H9 (cell line): ENCODE measurements at places on chromosomes 2 and 18.
A peak's percentile ranks its signal among the peaks of the same experiment; 100 is the strongest.

GRCh38 chr2:212845941-212846340 lies 305.5 kb downstream of the IKZF2 start:
- no peak for DNase-seq

DNA sequence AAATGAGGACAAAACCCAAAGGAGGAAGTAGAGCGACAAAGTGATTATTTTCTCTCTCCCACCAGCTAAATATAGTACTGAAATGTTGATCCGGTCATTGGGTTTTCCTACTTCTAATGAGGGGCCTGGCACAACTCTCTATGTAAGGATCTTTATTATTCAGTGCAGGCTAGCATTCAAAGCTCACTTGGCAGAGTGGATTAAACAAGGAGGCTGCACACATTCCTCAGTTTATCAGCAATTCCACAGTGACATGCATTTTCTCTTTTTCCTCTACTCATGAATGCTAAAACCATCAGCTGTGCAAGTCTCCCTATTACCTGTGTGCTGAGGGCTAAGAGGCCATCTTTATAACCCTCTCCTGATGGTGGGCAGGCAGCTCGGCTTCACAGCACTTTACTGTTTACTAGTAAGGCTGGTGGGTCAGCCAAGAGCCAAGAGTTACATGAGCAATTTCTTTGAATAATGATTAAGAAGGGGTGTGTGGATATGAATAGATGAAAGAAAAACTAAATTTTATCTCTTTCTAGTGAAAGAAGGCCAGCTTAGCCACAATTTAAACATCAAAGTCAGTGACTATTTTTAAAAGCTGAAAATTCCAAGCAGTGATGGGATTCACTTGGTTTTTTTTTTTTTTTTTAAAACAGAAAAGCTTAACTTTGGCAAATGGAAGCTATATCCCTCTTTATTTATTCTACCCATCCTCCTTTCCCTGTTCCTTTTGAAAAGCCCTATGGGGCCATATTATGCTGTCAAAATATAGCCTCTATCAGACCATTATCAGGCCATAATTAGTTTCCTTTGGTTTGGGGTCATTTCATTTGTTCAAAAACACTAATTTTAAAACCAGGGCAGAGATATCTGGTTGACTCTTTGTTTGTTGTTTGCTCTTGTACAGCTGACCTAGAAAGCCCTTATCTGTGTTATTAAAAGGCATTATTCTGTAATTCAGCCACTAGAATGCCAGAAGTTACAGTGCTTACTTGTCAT lies 111.0 kb downstream of the RBM43 start:
- no peak for DNase-seq

GRCh38 chr2:216206821-216207220 lies 97.7 kb downstream of the XRCC5 start:
- DNase-seq = no peak

GRCh38 chr2:59025157-59025757 lies 784.1 kb upstream of the FANCL start:
- DNase-seq = peak; percentile 71

DNA sequence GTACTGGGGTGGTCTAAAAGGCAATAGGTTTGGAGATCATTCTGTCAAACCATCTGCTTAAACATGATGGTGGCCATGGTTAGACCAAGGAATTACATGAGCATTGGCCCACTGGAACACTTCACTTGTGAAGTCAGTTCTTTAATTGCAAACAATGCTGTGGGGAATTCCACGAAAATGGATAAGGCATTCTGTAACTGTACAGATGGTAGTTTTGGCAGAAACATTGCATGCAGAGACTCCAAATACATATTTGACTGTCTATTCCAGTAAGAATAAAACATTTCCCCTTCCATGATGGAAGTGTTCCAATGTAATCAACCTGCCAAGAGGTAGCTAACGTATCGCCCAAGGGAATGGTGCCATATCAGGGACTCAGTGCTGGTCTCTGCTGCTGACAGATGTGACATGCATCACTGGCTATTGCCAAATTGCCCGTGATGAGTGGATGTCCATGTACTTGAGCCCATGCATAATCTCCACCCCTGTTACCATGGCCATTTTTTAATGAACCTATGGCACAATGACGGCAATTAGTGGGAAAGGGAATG lies 417.9 kb downstream of the CDH7 start:
- no peak for DNase-seq

DNA sequence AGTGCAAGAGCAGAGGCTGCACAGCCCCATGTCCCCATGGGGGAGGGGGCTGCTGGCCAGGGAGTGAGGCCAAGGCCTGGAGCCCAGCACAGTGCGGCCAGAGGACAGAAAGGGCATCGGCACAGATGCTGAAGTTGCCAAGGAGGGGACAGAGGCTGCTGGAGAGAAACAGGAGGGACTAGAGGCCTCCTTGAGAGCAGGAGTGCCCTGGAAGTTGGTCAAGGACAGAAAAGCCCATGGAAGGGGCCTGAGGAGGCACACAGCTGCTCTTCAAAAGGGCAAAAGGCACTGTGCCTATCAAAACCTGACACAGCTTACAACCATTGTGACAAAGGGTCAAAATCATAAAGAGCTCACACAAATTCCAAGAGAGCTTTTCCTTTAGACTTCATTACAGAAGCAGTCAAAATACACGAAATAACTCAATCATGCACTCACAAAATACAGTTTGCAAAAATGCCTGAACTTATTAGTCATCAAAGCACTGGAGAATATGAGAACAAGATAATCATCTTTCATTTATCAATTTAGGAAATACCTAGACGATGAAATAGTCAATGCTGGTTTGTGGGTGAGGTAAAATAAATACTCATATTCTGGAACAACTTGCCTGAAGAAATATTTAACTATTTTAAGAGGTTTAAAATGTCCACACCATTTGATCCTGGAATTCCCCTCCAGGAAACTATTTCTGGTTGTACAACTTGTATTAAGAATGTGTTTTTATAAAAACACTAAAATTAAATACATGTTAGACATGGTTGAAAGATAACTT lies 79.6 kb downstream of the USP40 start:
- DNase-seq = no peak

GRCh38 chr2:112980537-112980936 lies 2.7 kb downstream of the IL36G start:
- no peak for DNase-seq

DNA sequence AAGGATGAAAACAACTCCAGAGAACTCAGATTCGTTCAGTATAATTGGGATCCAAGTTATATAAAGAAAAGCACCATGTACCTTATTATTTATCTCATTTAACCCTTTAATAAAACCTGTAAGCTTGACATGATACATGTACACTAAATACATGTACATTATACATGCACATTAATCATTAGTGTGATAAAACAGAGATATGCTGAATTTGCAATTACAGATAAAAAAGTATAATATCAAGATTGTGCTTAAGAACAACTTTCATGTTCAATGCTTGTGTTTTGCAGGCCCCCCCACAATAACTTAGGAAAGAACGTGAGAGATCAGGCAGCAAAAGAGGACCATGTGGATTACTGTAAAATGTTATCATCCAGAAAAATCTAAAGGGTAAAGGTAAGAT lies 385.4 kb upstream of the GYPC start:
- DNase-seq = no peak

DNA sequence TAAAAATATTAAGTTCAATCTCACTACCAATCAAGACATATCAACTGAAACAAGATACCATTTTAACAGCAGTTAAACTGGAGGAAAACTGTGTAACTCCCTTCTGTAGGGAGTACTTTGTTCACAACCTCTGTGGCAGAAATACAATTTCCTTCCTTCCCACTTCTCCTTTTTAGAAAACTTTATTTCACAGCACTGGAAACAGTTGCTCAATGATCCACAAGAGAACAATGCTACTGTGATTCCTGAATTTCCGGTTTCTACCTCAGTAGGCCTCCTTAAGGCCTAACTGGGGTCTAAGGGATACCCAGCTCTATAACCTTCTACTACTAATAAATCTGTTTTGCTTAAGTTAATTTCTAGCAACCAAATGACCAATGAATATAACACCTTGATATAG lies 14.1 kb downstream of the TLK1 start:
- no peak for DNase-seq

DNA sequence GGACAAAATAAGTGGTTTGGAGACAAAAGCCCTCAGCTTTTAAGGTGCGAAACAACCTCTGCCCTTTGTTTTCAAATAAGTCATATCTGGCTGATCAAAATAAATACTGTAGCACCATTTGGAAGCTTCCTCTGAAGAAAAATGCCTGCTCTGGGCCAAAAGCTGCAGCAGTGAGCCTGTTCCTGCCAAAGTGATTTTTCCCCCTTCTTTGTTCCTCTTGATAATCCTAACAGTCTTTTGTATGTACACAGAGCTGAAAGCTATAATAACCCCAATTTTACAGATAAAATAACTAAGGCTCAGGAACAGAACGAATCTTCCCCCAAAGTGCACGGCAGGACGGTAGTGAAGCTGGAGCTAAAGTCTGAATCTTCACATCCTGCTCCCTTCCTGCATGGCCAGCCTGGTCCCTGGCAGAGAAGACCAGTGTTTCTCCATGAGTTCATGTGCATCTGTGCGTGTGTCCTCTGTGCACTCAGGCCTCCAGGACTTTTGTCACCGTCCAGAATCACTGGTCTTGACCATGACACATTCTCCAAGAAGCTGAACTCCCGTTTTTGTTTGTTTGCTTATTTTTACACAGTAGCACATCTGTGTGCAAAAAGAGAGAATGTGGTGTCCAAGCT lies 2114.1 kb upstream of the PIK3C3 start:
- DNase-seq = no peak

GRCh38 chr2:45301307-45302277 lies 292.3 kb upstream of the SIX2 start:
- DNase-seq = no peak

GRCh38 chr2:45782986-45783385 lies 131.5 kb downstream of the PRKCE start:
- no peak for DNase-seq

DNA sequence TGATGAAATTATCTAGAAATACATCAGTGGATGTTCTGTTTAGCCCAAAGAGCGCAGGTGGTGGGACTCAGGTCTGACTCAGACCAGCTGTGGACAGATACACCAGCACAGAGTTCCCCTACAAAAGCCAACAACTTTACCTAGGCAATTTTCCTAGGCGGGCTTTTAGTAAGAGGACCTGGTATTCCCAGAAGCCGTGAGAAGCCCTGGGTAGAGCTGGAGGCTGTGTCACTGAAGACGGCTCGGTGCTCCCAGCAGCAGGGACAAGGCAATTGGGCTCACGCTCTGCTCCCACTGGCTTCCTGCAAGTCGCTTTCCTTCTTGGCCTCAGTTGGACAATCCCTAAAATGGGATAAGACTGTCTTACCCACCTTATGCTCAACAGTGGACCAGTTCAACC lies 41.1 kb downstream of the TPO start:
- DNase-seq = no peak

DNA sequence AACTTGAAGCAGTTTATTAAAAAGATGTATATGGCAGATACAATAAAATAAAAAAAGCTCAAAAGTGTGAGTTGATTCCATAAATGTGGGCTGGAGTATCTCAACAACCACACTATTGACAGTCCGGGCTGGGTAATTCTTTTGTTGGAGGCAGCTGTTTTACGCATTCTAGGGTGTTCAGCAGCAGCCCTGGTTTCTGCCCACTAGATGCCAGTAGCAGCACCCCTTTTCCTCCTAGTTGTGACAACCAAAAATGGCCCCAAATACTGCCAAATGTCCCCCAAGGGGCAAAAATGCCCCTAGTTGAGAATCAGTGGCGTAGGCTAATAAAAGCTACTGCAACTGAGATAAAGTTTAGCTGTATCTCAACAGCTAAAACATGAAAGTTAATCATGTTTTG lies 44.8 kb downstream of the CHMP3 start:
- no peak for DNase-seq

- DNase-seq = no peak
Measured at GRCh38 chr2:128660836-128661235, 342.2 kb upstream of the HS6ST1 start.

DNA sequence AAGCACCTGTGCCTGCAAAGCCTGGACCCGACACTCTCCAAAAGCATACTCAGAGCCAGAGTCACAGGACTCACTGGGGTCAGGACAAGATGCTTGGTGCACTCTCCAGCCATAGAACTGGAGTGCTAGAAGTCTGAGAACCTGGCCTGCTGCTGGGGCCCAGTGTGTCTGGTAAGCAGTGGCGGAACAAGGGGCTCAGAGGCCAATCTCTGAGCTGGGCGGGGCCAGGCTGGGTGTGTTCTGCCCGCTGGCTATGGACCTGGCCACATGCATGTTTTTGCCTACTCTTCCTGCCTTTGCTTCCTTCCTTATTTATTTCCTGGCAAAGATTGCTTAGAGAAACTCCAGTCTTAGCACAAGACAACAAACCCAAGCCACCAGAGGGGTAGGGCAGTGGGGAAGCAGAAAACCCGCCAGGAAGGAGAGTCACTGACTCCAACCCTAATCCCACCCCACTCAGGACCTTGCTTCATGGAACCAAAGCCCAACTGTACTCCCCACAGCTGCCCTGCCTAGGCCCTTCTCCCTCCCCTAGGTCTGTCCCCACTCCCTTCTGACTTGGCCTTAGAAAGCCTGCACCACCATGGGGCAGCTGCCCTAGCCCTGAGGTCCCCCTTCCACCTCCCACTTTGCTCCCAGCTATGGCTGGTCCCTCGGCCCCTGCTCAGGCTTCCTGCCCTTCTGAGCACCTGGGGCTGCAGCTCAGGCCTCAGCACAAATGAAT lies 315.5 kb downstream of the CELF4 start:
- no peak for DNase-seq
